Stimulated activated naive CD4-positive, alpha-beta T cell (primary cell): ENCODE measurements at places on chromosomes 12 and 14.

DNA sequence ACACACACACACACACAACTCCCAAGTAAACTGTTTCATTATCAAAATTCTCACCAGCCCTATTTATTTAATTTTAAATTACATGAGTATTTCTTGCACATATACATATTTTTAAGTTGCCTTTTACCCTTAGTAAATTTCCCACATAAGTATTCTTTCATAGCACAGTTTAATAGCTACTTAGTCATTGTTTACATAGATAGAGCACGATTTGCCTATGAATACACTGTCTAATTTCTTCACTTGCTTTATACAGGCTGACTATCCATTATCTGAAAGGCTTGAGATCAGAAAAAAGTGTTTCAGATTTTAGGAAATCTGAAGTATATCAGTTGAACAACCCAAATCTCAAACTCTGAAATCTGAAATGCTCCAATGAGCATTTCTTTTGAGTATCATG, 30.9 kb downstream of the NIN start:
- DNase-seq, result no peak

DNA sequence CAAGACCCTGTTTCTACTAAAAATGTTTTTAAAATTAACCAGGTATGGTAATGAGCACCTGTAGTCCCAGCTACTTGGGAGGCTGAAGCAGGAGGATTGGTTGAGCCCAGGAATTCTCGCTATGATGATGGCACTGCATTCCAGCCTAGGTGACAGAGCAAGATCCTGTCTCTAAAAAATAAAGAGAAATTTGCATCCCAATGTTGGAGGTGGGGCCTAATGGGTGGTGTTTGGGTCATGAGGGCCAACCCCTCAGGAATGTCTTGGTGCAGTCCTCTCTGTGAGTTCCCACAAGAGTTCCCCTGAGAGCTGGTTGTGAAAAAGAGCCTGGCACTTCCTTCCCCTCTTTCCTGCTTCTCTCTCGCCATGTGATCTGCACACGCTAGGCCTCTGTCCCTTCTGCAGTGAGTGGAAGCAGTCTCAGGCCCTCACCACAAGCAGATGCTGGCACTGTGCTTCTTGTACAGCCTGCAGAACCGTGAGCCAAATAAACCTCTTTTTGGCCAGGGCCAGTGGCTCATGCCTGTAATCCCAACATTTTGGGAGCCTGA, 11.3 kb downstream of the ACOT6 start:
- no peak for DNase-seq

DNA sequence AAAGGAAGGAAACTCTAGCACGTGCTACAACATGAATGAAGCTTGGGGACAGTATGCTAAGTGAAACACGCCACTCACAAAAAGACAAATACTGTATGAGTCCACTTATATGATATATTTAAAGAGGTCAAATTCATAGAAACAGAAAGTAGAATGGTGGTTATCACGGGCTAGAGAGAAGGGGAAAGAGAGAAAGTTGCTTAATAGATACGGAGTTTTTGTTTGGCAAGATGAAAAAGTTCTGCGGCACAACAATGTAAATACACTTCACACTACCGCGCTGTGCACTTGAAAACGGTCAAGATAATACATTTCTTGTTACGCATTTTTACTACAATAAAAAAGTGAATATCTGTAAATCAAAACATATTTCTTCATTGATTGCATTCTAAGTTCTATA, 37.3 kb downstream of the FBLN5 start:
- no peak for DNase-seq

- no peak for DNase-seq
Observed at GRCh38 chr14:64038841-64039542, 186.2 kb downstream of the SYNE2 start.

GRCh38 chr12:96091833-96092232, 56.4 kb upstream of the LTA4H start:
- no peak for DNase-seq
